ENCODE measurements at places on chromosomes 6 and 20.
A peak's percentile ranks its signal among the peaks of the same experiment; 100 is the strongest.

DNA sequence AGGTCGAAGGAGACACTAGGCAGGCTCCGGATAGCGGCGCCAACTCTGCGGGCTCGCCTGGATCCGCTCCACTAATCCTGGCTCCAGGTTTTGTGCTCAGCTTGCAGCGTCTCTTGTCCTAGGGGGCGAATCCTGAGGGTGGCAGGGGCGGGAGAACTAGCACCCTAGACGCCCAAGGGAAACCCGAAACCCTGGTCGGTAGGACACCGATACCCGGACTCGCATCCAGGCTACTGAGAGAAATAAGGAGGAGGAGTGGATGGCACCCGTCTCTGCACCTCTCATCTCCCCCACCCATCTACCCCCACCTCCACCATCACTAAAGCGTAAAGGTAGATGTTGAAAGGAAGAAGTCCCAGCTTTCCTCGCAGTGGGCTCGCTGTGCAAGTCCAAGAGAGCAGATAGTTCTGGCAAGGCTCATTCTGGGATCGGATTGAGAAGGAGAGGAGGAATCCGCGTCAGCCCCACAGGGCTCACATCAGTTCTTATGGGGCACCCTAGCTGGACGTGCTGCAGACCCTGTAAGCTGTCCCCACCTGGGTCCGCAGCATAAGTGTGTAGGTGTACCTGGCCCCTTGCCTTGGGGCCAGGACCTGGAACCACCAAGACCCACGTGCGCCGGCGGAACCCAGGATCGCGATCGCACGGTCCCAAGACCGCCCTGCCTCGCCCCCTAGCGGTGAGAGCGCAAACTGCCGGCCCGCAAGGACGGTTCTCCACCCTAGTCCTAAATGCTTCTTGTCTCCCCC lies 6.9 kb downstream of the SLC32A1 start:
- DNase-seq: peak; percentile 52

DNA sequence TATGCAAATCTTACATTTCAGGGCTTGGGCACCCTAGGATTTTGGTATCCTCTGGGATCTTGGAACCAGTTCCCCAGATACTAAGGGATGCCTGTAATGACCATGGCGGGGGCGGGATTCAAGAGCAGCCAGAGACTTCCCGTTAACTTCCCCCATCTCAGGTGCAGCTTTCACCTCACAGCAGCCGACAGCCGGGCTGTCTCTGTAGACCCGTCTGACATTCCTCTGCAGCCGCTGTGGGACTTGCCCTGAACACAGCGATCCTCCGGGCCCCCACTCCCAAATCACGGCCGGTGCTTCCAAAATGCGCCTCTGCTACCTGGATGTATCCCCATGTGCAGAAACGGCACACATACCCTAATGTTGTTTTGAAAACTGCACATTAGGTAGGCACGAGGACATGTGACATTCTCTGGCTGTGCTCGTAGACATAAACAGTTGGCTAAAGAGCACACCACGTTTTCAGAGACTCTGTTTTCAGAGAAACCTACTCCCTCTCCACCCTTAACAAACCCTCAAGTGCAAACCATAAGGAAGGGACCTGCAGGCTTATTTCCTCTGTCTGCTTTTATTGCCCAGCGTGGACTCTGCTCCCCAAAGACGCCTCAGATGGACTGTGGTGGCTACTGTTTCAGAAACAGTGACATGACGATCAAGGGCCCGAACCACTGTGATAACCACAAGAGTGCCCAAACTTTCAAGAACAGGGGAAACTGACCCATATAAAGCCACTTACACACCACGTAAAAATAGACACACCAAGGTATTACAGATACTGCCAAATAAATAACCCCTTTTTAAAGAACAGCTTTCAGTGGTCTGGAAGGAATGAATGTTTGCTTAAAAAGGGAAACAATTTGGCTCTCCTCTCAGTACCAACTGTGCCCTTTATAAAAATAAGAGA lies 72.9 kb upstream of the FOXC1 start:
- DNase-seq: no peak

DNA sequence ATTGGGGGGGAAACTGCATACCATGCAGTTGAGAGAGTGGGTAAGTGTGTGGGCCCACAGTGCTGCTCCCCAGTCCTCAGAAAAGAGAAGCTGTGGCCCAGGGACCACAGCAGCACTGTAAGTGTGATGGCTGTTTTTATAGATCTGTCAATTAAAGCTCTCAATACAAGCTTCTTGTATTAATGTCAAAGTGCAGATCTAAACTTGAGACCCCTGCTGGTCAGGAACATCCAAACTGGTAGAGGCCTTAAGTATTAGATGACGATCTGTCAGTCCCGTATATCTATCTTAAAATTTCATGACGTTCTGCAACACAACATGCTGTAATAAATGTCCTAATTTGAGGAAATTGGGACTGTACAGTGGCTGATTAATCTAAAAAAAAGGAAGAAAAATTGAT lies 74.8 kb downstream of the TULP4 start:
- DNase-seq: no peak

- no peak for DNase-seq
Observed at GRCh38 chr6:110083875-110084585, 95.4 kb downstream of the WASF1 start.

- DNase-seq: no peak
Observed at GRCh38 chr6:160387916-160388643, 39.9 kb downstream of the SLC22A3 start.

- DNase-seq: no peak
Observed at GRCh38 chr6:167129562-167129961, 6.7 kb downstream of the CCR6 start.

DNA sequence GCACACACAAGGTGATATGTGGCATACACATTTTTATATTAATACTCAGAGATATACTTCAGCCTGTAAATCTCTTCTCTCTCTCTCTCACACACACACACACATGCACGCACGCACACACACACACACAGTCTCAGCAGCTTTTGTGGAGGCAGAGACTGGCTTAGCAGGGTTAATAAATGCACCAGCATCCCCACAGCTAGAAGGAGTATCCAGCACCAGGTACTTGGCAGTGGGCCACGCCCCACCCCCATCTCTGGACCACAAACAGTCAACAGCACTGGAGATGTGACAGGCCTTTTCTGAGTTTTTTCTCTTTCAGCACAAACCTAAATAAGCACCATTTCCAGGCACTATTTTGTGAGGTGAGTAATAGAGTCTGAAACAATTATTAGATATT lies 47.3 kb upstream of the LRFN2 start:
- peak; percentile 74 for DNase-seq

- DNase-seq: no peak
Observed at GRCh38 chr6:81088145-81088544, 664.3 kb downstream of the TENT5A start.

DNA sequence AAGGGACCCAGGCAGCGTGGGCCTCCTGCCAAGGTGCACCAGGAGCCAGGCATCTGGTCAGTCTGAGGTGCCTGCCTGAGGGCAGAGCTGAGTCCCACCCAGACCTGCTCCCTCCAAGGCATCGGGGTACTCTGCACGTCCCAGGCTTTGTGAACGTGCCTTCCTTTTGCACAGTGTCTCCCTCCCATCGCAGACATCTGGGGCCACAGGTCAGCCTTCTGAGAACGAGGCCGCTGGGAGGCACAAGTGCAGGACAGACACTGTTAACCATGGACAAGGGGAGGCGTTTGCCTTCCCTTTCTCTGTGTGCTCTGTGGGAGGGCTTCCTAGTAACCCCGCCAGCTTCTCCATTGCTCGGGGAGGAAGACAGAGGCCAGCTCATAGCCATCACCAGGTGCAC lies 47.6 kb downstream of the TFAP2C start:
- DNase-seq: no peak

DNA sequence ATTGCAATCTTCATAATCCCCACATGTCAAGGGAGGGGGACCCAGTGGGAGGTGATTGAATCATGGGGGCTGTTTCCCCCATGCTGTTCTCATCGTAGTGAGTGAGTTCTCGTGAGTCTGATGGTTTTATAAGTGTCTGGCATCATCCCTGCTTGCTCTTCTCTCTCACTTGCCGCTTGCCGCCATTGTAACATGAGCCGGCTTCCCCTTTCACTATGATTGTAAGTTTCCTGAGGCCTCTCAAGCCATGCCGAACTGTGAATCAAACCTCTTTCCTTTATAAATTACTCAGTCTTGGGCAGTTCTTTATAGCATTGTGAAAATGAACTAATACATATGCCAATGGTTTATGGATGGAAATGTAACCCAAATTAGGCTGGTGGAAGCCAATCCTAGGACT lies 109.4 kb upstream of the AKAP12 start:
- DNase-seq: no peak

DNA sequence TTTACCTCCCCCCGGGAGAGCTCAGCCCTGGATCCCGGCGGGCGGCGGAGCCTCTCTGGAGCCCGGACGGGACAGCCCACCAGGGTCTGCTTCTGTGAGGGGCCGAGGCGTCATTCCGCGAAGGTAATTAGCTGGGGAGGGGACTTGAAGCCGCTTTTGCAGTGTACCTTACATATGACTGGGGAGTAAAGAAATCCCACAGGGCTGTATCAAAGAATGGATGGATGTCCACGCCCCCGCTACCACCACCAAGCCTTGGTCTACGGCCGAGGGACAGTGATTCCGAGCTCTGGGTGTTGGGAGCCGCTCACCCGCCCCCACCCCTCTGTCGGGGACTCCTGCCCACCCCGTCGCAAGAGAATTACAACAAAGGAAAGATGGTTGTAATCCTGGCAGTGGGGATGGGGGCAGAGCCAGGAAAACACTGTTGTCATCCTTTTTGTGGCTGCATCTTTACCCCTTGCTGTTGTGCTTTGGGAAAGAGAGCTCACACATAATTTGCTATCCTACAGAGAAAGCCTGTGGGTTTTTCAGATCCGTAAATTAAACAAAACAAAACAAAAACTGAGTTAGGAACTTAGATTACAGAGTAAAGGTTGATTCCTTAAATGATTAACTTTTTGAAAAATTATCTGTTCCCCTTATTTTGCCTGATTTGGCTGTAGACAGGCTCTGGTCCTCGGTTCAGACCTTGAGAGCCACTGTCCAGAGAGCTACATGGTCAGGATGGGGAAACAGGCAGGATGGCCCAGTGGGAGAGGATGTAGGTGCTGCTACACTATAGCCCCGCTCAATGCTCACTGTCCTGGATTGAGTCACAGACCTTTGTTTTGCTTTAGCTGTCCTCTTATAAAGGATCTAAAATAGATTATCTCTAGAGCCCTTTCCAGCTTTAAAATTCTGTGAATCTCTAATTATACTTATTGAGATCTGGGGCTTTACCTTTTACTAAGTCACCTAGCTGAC lies 997 bp upstream of the FBXO30 start:
- no peak for DNase-seq

DNA sequence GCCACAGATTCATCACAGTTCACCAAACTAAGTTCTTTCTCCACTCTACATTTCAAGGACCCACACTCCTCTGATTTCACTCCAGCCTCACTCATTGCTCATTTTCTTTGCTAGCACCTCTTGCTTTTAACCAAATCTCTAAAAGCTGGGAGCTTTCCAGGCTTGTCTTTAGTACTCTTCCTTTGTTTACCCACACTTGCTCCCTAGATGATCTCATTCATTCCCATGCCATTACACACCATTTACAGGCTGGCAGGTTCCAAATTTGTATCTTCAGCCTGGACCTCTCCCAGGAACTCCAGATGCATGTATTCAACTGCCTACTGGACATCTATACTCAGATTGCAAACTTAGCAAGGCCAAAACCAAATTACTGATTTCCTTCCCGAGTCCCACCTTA lies 5.3 kb upstream of the GUCA1B start:
- no peak for DNase-seq

DNA sequence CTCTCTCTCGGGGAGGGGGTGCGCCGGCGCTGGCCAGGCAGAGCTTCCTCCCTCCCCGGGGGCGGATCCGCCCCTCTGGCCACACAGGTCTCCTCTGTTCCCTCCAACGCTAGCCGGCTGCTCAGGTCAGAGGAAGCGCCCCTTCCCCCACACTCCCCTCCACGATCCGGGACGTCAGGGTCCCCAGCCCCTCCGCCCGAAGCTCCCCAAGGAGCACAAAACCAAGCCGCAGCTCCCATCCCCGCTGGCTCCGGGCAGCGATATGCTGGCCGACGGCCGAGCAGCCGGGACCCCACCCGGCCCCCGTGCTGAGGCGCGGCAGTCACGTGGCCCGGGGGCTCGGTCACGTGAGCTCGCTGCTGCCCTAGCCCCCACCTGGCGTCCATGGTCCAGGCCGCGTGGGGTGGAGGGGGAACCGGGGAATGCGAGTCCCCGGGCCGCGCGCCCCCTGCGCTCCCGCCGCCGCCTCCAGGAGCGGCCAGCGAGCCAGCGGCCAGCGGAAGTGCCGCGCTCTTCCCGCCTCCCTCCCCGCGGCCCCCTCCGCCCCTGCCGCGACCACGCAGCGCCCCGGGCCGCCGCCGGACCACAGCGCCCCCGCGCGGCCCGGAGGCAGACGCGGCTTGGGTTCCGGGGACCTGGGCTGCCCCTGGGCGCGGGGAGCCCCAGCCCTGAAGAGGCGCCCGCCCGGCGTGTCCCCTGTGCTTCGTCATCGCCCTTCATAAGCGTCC lies at the start of gene SLC35B2:
SLC35B2 (minus strand) TSS at position 504 of the 728 bp plus-strand sequence; CDS start at position 386, 118 bp downstream.
- peak; percentile 48 for DNase-seq

- DNase-seq: no peak
Observed at GRCh38 chr6:159609652-159610178, 83.3 kb downstream of the SOD2 start.

DNA sequence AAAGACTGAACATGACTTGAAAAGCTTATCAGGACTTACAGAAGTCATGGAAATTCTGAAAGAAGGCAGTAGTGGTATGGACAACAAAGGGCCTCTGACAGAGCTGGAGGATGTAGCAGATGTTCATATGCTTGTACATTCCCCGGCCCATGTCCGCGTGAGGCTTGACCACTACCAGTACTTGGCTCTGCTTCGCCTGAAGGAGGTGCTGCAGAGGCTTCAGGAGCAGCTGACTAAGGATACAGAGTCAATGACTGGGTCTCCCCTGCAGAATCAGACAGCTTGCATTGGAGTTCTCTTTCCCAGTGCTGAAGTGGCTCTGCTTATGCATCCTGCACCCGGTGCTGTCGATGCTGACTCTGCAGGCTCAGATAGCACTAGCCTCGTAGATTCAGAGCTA lies 29.2 kb downstream of the TAF11 start:
- DNase-seq: no peak

- DNase-seq: no peak
Observed at GRCh38 chr6:5663739-5664138, 343.0 kb downstream of the NRN1 start.

DNA sequence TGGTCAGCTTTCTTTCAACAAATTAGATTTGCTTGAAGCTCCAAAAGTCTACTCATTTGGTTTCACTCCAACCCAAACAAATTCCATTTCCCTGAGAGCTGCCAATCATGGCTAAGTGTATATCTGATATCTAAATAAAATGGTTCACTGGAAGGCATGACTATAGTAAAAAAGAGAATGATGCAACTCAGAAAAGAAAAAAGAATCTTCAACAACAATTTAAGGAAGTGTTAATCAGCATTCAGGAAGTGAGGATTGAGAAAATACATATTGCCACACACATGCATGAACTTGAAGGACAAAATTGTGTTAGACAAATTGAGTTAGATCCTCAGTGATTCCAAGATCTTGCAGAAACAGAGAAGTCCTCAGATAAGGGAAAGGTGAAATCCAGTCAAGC lies 972.9 kb upstream of the FLRT3 start:
- no peak for DNase-seq

GRCh38 chr6:22583927-22584326 lies 14.6 kb downstream of the HDGFL1 start:
- DNase-seq: no peak
